ENCODE measurements at places on chromosomes 7 and 10. TPM values are rescaled to one million over a fixed set of nuclear protein-coding genes. Genes with fewer than 3 reads are reported as not detected.

SFTPA1 gene
- not detected for total RNA-seq

ENO4 gene
- 0.13 TPM for total RNA-seq

GIMAP8 gene
- total RNA-seq: not detected

ETV1 gene
- 2.4 TPM for total RNA-seq

CHN2 gene
- 4.3 TPM for total RNA-seq

ODAD2 gene
- total RNA-seq: not detected

FIS1 gene
- total RNA-seq: 384 TPM

ZNF862 gene
- 11.7 TPM for total RNA-seq

YKT6 gene
- 138 TPM for total RNA-seq

UROS gene
- total RNA-seq: 44.0 TPM

LIPJ gene
- not detected for total RNA-seq

VIM gene
- 0.08 TPM for total RNA-seq

TAF3 gene
- total RNA-seq: 2.5 TPM

GRCh38 chr10:129039406-129040370, 427.4 kb upstream of the MGMT start:
- no peak for DNase-seq

GRCh38 chr7:151459726-151460473, 20.0 kb upstream of the CRYGN start:
- DNase-seq: peak; percentile 98

DNA sequence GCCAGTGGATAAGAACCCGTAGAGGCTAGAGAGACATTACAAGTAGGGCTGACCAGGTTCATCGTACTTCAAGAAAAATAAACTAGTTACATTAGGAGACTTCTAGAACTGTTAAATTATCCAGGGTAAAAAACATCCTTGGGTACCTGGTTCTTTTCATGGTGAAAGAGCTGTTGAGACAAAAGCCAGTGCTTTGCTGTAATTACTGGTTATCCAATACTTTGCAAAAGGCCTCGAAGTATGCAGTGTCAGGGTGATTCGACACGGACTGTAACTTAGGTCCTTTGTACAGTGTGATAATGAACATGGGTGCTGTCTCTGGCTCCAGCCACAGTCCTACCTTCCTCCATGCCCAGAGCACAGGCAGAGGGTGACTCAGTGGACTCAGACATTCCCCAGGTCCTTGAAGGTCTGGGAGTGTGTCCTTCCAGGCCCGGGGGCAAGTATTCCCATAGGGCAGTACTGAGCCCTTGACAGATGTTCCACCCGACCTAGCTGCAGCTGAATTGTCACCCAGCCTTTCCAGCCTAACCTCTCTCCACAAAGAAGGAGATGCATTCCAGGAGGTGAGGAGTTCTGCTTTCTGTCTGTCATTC, 123.6 kb upstream of the TMEM72 start:
- DNase-seq: no peak

GRCh38 chr7:95631527-95631926, 35.2 kb upstream of the PDK4 start:
- DNase-seq: no peak

DNA sequence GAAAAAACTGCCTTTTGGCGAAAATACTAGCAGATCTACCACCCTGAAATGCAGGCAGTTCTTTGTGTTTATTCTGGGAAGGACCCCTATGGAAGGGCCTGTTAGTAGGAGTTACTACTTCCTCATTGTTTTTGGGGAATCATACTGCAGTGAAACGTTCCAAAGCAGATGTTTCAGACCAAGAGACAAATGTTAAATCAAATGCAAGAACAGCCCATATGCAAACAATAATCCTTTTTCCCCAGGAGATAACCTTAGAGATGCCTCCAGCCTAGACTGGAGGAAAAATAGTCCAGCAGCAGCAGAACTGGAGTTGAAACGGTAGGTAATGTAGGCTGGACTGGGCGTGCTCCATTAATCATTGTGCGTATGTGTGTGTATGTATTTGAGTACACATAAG, 65.9 kb upstream of the VWDE start:
- DNase-seq: no peak

- no peak for DNase-seq
These were observed 10.5 kb downstream of the PPP3CB start for GRCh38 chr10:73485320-73485719.

DNA sequence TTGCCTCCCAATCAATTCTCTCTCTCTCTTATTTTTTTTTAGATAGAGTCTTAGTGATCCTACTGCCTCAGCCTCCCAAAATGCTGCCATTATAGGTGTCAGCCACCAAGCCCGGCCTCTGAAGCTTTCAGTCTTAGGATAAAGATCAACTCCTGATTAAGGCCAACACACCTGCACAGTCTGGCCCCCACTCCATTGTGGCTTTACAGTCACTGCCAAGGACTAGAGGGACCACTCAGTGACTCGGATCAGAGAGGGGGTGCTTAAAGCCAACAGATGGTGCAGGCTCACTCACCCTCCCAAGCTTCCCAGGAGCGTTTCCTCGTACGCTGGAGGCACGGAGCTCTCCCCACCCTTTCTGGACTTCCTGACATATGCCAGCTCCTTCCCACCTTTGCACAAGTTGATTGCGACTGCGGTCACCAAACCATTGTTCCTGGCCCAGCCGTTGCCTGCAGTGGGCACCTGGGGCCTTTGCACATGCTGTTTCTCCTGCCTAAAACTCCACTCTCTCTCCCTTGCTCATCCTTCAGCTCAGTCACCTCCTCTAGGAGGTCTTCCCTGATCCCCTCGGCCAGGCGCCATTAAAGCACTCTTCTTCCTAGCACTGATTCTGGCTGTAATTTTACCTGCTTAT, 1.7 kb upstream of the CDH23 start:
- no peak for DNase-seq

- DNase-seq: no peak
These were observed 386.8 kb upstream of the PODXL start for GRCh38 chr7:131943211-131943610.

- DNase-seq: no peak
These were observed 6.4 kb downstream of the TMEM248 start for GRCh38 chr7:66927348-66927948.

- DNase-seq: no peak
These were observed 2.1 kb downstream of the ST8SIA6 start for GRCh38 chr10:17452060-17452841.

DNA sequence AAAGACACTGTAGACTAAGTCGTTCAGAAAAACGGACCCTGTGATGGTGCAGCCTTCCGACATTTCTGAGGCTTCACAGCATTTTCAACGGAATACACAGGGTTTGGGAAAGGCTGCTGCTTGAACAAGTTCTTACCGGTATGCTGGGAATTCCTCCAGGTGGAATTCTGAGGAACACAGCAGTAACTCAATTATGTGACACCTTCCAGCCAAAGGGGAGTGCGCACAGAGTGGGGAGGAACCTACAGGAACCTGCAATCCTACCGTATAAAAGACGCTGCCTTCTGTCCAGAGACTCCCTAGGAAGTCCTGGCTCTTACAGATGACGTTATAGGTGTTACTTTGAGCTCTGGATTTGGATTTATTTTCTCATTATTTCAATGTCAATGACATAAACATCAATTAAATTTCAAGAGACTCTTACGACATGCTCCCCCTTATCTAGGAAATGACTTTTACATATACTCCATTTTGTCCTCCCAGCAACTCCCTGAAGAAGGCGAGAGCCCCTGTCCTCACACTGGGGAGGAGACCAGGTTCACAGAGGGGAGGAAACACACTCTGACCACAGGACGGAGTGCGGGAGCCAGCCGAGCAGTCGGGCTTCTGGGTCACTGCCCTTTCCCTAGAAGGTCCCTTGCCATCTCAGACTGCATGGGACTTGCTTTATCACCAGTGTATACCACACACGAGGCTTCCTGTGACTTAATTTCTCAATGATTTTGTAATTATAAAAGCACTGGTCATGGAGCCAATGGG, 27.9 kb downstream of the VIPR2 start:
- no peak for DNase-seq

DNA sequence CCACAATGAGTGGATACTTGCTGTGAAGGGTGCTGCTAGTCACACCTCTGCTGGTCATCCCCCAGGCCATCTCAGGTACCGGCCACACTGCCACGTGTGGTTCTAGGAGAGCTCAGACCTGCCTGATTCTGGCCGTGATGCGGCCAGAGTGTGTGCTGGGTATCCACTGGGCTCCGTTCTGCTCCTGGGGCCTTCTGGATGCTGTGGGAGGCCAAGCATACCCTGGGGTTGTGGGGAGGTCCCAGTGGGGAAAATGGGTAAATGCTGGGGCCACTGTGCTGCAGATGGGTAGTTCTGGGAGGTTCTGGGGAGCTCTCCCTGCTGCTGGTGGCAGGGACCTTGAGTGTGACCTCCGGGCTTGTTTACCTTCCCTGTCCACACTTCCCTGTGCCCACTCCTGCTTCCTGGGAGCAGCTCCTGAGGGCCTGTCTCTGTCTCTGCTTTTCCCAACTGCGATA, 318.4 kb downstream of the GLRX3 start:
- DNase-seq: no peak

DNA sequence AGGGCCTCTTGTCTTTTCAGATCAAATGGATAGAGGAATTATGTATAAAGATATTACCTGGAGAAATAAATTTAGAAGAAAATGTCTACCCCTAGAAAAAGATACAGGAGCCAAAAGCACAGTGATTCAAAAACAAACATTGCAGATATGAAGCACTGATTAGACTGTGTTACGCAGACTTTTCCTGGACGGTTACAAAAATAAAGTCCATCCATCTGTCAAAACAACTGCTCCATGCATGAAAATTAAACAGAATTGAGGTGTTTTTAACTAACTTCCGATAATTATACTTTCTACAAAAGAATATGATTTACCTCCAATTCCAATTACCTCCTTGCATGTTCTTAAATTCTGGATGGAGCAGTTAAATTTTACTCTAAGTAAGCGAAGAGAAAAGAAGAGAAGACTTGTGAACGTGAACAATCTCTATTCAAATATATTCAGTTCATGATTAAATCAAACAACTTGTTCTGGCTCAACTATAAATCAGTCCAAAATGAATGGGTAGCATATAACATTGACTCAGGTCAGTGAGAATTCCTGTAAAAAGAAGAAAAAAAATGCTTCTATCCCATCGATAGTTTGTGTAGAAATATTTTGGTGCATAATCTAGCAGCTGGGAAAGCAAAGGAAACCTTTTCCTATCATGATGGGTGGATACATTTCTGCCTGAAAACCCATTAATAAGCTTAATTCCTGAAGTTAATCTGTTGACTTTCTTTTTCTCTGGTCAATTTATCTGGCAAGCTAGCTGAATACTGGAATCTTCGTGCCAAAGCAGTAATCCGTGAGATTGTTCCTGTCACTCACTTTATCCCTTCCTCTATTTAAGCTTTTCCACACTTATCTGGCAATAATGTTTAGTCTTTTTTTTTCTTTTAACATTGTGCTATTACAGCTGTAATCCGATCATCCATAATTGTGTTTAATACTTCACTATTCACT, 80.4 kb downstream of the SEMA3A start:
- no peak for DNase-seq

GRCh38 chr7:77699056-77699455, 2.8 kb downstream of the RSBN1L start:
- no peak for DNase-seq

DNA sequence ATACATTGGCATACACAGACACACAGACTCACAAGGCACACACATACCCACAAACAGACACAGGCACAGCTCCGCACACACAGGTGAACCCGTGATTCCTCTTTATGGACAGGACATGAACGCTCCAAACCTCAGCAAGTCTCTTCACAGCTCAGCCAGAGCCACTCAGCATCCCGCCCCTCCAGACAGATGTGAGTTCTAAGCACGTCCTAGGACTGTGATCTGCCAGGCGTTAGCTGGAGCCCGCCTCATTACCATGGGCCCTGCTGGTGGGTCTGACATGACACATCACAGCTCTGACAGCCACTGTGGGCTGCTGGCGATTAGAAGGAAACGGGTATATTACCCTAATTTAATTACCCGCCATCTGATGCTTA, 176.7 kb upstream of the PPP2R2D start:
- no peak for DNase-seq

DNA sequence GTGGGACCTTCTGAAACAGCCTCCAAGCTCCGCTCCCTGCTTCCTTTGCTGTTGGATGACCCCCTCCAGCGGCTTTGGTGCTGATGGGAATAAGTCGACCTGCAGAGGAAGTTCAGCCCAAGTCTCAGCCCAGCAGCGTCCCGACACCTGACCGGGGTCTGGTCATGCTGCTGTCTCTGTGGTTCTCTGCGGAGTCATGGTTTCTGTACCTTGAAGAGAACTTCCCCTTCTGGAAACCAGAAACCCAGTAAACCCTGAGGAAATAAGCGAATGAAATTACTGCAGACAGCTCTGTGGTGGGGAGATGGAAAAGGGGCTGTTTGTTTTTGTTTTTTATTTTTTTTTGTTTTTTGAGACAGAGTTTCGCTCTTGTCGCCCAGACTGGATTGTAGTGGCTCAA, 18.3 kb upstream of the ZNF12 start:
- DNase-seq: no peak

DNA sequence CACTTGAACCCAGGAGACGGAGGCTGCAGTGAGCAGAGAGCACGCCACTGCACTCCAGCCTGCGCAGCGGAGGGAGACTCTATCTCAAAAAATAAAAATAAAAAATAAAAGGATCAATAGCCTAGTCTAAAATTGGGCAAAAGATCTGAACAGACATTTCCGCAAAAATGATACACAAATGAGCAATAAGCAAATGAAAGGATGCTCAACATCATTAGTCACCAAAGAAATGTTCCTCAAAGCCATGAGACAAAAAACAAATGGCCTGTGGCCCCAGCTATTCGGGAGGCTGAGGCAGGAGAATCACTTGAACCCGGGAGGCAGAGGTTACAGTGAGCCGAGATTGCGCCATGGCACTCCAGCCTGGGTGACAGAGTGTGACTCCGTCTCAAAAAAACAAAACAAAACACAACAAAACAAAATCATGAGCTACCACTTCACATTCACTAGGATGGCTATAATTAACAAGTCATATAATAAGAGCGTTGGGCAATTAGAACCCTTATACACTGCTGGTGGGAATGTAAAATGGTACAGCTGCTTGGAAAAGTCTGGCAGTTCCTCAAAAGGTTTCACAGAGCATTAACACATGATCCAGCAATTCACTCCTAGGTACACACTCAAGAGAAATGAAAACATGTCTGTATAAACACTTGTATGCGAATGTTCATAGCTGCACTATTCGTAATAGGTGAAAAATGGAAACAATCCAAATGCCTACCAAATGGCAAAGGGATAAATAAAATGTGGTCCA, 3.1 kb downstream of the DAGLB start:
- no peak for DNase-seq

GRCh38 chr7:2632733-2633537, 1.1 kb downstream of the TTYH3 start:
- DNase-seq: peak; percentile 64

All from HT-29 (cell line).